ENCODE measurements at places on chromosomes 3 and 15.
A peak's percentile ranks its signal among the peaks of the same experiment; 100 is the strongest.

- no peak for DNase-seq
These were observed 515 bp upstream of the EIF3J start for GRCh38 chr15:44536302-44536961.

DNA sequence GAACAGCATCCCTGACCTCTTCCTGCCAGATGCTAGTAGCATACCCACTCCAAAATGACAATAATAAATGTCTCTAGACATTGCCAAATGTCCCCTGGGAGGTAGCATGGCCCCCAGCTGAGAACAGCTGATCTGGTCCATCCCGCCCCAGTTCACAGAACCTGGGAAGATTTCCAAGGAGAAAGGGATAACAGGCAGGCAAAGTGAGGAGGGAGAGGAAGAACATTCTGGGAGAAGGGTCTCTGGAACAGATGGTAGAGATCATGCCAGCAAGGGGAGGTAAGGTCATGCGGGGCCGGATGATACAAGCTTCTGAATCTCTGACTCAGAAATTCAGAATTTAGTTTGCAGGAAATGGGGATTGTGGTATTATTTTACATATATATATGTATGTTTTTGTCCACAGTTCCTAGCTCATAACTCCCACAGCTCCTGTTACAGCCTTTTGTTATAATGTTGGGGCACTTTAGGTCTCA lies 192.7 kb downstream of the SUCLG2 start:
- no peak for DNase-seq

DNA sequence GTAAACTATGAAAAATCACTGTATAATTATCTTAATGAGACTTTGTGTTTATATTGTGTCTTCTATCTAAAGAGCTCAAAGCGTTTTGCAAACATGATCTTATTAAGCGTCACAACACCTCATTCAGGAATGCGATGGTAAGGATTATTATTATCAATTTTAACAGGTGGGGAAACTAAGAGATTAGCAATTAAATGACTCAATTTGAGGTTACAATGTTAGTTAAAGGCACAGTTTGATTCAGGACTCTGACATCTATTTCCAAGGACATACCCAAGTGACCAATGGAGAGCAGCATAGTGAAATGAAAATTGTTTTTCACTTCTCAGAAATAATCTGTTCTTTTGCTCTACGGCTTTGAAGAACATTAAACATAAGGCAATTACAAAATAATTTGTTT lies 74.6 kb downstream of the FMN1 start:
- DNase-seq = no peak

DNA sequence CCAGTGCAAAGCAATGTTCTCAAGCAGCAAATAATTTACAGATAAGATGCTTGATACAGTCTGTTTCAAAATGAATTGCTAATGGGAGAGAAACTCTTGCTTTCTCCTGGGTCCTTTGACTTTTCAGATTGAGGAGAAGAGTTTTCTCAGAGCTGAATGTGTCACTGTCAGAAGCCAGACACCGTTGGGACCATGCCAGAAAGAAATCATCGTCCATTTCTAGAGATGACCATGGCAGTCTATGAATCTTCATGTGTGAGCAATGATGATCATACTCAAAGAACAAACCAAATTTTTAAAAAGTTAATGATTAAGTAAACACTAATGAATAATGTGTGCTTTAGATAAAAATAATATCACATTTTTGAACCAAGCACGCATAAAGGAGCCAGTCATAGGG lies 77.6 kb downstream of the ZNF385D start:
- DNase-seq = no peak

- no peak for DNase-seq
These were observed 265.5 kb upstream of the TPRG1 start for GRCh38 chr3:188906236-188906635.

DNA sequence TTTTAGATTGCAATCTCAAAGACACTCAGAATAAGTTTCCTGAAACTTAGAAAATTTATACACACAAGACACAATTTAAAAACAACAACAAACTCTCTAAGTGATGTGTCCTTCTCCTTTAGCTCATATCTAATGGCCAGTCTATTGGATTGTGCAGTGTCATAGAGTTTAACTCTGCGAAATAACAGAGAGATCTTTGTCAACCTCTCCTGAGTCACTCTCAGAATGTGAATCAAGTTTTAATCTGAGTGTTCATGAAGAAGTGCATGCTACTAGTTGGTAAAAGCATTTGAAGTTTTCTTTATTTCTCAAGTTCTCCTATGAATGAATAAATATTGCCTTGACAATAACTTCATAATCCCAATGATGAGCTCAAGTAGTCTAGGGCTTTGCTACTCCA lies 284.5 kb upstream of the DNAJC19 start:
- no peak for DNase-seq

DNA sequence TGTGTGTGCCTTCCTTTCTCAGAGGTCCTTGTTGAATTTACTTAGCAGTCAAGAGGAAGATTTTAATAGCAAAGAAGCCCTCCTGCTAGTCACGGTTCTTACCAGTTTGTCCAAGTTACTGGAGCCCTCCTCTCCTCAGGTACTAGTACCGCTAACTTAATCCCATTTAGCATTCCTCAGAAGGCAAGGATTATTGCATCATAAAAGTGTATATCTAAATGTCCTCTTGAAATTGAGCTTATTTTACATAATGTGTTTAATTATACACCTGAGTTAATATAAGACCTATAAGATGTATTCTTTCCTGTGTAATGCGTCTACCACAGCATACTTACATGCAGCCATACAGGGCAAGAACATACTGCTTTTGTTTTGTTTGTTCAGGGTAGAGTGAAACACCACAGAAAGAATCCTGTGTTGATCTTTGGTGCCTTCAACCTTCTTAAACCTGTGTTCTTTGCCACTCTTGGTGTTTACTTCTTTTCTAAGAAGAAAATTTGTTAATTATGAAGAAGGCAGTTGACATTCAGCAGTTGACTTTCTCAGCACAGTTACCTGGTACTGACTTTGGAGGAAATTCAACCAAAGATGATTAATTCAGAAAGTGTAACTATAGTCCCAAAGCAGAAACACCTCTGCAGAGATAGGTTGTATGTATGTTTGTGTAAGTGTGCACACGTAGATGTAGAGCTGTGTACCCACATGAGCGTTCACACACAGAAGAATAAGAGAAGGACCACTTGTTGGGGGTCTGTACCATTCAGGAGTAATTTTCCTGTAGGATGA lies 33.1 kb downstream of the POLG start:
- DNase-seq = no peak

GRCh38 chr3:184335661-184336546 lies 1.5 kb upstream of the FAM131A start:
- peak; percentile 62 for DNase-seq

GRCh38 chr15:45231864-45232562 lies 20.0 kb upstream of the SLC28A2 start:
- no peak for DNase-seq

DNA sequence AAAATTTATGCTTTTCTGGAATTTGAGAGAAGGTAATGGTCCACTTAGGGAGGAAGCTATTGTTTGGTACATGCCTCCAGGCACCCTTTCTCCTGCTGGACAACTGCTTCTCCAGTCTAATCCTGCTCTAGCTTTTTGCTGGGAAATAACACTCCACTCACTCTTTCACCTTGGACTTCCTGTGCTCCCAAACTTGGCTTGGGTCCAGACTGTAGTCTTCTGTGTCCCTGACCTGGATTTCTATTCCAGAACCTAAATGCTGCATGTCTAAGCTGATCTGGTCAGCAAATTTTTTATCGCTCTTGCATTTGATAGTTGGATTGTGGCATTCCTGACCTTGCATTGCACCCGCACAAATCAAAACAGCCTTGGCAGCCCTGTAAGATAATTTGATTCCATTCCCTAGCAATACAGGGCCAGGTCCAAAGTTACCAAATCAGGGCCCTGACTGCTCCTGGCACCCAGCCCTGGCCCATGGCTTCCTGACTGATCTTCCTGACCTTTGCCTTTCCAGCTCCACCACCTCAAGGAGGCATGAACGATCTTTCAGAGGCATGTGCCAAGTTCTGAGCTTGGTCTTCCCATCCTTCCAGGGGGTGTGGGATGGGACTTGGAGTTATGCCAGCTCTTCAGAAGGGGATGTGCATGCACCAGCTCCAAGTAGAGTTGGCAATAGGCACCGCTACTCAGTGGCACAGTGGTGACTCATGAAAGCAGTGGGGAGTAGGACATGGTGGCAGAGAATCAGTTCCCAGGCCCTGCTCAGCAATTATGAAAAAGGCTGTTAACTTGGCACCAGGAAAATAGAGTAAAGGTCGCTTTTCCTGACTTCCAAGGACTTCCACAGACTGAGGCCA lies 43.9 kb upstream of the GOLGA8J start:
- no peak for DNase-seq

- DNase-seq = no peak
These were observed 438.6 kb downstream of the ROBO1 start for GRCh38 chr3:79329154-79329553.

- DNase-seq = no peak
These were observed 82.5 kb downstream of the SOX2 start for GRCh38 chr3:181794011-181794790.

DNA sequence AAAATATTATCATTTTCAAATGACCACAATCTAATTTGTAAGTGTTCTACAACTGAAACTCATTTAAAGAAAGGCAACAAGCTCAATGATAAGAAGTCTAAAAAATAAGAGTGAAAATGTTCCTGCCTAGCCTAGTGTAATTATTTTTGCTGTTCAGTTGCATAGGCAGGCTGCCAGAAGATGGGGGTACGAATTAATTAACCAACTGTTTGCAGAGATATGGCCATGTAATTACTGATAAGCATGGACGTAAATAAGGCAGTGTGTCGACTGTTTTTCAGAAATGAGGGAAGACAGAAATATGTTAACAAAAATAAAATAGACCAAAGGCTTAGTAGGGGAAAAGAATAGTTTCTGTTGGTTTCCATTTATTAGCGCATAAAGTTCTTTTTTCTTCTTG lies 24.7 kb upstream of the SCAANT1 start:
- DNase-seq = no peak

DNA sequence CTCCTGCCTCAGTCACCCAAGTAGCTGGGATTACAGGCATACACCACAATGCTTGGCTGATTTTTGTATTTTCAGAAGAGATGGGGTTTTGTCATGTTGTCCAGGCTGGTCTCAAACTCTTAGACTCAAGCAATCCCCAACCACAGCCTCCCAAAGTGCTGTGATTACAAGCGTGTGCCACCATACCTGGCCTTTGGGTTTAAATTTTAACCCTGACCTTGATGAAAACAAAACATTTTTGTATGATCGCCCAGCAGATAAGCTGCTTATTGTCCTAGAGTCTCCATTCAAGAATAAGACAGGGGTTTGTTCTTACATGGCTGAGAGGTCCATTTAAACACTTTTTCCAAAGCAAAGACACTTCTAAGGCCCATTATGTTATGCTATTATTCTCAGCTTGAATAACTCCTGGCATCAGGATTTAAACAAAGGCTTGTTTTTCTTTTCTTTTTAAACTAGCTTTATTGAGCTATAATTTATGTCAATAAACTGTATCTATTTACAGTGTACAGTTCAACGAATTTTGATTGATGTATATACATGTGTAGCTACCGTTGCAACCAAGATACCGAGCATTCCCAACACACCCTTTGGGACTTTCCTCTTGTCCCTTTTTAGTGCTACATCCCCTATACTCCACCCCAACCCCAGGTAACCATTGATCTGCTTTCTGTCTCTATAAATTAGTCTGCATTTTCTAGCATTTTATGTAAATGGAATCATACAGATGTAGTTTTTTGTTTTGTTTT lies 1.4 kb upstream of the MUC13 start:
- DNase-seq = no peak

Measured in stimulated activated CD4-positive, alpha-beta T cell treated with anti-CD3 and anti-CD28 coated beads, Interleukin-1b, Interleukin-23, amount 100 ng/mL, for 1 hour (primary cell).